ENCODE measurements at places on chromosomes 1 and 21. TPM values are rescaled to one million over a fixed set of nuclear protein-coding genes. Genes with fewer than 3 reads are reported as not detected.

DNA sequence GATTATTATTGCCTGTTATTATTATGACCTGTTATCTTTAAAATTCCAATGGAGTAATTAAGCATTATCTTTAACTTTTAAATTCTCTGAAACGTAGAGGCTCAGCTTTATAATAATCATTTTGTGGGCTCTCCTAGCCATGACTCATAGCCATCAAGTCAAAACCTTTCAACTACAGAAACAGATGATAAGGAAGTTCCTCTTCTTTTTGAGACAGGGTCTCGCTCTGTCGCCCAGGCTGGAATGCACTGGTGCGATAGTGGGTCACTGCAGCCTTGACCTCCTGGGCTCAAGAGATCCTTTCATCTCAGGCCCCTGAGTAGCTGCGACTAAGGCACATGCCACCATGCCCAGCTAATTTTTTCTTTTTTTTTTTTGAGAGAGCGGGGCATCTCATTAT is 43.5 kb downstream of the CHML start:
- H3K27ac ChIP-seq, result no peak overlapping the region
- no peaks in the 10 kb centered on the region for H3K4me1 ChIP-seq
- no peaks in the 10 kb centered on the region for H3K36me3 ChIP-seq
- no peaks in the 10 kb centered on the region for H3K27me3 ChIP-seq
- H3K4me3 ChIP-seq, result no peak overlapping the region

DNA sequence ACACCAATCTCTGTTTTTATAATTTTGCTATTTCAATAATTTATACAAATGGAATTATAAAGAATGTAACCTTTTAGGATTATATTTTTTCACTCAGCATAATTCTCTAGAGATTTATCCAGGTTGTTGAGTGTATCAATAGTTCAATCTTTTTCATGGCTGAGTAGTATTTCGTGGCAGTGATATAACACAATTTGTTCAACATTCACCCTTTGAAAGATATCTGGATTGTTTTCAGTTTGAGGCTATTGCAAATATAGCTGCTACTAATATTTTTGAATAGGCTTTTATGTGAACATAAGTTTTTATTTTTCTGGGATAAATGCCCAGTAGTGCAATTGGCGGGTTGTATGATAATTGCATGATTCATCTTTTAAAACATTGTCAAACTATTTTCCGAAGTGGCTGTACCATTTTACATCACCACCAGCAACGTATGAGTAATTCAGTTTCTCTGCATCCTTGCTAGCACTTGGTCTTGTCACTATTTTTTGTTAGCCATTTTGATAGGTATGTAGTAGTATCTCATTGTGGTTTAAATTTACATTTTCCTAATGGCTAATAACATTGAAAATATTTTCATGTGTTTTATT is 55.6 kb upstream of the ABCD3 start:
- H3K36me3 ChIP-seq, result no peaks in the 10 kb centered on the region
- no peaks in the 10 kb centered on the region for H3K4me1 ChIP-seq
- H3K27ac ChIP-seq, result no peak overlapping the region
- no peaks in the 10 kb centered on the region for H3K27me3 ChIP-seq

DNA sequence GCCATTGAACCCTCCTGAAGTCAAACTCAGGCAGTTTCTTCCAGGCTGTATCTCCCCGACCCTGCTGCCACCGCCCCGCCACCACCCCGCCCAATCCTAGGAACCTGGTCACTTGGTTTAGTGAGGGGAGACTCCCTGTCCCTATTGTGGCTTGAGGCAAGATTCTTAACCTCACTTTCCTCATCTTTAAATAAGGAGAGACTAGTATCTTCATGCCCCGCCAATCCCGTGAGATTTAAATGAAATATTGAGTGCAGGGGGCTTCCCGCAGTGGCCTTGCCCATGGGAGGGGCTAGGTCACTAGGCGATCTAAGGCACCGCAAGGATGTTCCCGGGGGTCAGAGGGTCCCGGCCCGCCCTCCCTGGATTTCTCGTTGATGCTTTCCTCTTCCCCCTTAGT is 998 bp downstream of the KDF1 start:
- H3K4me3 ChIP-seq, result no peak overlapping the region
- no peak for DNase-seq
- H3K27ac ChIP-seq, result no peak overlapping the region

DNA sequence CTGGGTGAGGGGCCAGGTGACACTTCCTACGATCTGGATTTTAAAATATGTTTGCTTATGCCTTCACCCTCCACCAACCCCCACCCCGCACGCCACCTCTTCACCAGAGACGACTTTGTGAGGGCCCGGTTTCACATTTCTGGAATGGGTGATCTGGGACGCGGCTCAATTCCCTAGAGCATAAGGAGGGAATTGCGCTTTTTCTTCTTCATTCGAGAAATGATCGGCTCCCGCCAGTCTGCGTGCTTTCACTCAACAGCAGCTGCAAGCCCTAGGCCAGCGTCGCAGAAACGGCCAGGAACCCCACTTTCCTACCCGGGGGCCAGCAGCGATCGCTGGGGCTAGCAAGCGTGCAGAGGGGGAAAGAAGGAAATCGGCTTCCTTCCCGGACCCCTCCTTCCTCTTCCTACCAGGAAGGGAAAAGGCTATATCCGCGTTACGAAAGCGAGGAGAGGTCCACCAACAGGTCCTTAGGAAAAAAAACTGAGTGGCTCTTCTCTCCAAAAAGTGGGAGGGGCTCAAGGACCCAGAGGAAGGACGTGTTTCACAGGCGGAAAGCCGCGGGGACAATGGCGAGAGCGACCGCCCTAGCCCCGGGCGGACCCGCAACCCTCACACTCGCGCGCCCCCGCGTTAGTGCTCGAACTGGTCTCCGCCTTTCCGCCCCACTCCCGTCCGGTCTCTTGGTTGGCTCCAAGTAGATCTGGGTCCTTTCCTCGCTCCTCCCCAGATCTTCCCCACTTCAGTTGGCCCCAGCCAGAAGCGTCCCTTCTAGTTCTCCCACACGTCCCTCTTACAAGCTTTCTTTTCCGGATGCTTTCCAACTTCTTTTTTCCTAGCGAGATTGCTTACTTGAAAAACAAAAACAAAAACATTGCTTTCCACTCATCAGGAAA is 1.1 kb upstream of the ADAMTS1 start:
- DNase-seq, result peak; percentile 92
- H3K27me3 ChIP-seq, result no peaks in the 10 kb centered on the region
- H3K27ac ChIP-seq, result peak overlapping the region; percentile 74
- H3K4me1 ChIP-seq, result no peaks in the 10 kb centered on the region
- peak overlapping the region; percentile 84 for H3K4me3 ChIP-seq
- H3K36me3 ChIP-seq, result peaks cover 2% of the 10 kb centered on the region

DNA sequence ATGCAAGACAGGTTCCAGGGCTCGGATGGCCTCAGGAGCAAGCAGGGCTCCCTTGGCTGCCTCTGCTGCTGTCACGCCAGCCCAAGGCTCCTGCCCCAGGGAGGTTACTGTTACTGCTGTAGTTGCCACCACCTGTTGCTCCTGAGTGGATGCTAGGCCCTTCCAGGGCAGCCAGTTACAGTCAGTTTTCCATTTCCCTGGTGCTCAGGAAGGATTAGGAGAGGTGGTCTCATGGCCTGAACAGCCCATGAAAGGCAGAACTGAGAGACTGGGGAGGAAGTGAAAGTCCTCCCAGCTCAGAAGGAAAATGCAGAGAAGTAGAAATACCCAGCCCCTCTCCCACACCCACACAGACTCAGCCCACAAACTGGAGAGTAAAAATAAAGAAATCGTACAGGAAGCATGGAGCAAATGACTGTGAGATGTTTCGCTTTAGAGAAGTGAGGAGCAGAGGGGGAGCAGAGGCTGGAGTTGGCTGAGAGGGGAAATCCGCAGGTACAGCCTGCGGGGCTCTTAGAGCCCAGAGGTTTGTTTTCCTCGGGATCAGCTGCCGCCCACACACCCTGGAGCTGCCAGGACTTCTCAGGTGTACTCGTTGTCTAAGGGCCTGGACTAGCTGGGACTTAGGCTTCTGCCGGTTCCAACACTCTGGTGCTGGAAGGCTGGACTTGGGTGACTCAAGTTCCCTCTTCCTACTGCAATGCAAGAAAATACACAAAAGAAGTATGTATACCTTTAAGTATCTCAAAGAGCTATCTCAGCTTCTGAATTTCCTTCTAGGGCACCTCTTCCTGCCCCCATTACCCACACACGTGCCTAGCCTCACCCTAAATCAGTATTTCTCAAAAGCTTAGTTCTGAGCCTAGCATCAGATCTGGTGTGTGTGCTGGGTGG is 2.3 kb downstream of the IL6R start:
- no peaks in the 10 kb centered on the region for H3K4me1 ChIP-seq
- H3K27me3 ChIP-seq, result no peaks in the 10 kb centered on the region
- no peaks in the 10 kb centered on the region for H3K36me3 ChIP-seq
- no peak overlapping the region for H3K4me3 ChIP-seq

VANGL2 gene
- 0.50 TPM for polyA plus RNA-seq

SLC35E2B gene
- 32.0 TPM for polyA plus RNA-seq

KIF14 gene
- polyA plus RNA-seq, result 0.13 TPM

CEP85 gene
- 0.74 TPM for polyA plus RNA-seq

HP1BP3 gene
- 54.0 TPM for polyA plus RNA-seq
